Body of pancreas (tissue), 4 donors: ENCODE measurements at places on chromosomes 3 and 15.

DNA sequence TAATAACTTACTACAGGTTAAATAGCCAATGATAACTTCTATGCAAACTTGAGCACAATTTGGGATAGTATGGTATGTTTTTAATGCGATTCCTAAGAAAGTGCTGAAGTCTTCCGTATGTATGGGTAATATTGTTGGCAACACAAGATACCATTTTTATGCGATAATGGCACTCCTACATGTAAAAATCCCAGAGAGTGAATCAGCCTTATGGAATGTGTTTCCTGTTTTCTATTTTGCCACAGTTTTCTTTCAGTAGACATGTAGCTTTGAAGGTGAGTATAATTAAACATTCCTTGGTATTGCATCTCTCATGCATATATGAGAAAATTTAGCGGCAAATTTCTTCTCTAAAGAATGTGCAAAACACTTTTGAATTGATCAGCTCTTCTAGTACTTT lies 396.8 kb upstream of the AZI2 start:
- no peak for DNase-seq

GRCh38 chr3:31196881-31197364 lies 302.5 kb upstream of the GADL1 start:
- peak; percentile 19 for DNase-seq

GRCh38 chr3:171028025-171028778 lies 1.7 kb upstream of the SLC2A2 start:
- DNase-seq, result peak; percentile 49

DNA sequence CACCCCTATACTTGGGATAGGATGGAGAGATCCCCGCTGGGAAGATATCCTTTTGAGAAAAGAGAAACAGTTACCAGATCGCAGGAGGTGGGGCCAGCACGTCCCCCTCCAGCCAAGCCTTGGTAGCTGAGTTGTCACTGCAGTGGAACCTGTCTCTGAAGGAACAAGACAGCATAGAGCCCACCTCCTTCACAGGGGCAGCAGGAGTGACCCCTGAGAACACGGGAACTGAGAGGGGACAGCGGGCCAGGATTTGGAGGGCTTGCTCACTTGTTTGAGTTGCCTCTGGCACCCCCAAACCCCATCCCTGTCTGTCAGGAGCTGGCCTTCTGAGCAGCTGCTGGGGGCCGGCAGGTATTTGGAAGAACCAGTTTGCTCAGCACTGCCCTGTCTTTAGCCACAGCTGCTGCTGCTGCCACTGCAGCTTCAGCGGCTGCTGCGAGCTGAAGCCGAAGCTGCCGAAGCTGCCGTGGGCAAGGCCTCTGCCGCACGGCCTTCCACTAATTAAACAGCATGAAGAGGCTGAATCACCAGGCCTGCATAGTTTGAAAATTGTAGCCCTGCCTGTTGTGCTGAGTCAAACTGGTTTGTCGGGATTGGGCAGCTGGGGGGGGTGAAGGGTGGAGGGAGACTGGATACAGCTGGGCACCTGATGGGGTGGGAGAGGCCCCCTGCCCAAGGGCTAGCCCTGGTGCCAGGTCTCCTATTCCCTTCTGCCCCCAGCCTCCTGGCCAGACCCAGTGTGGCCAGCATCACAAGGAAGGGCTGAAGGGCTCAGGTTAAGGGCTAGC lies 4.0 kb downstream of the EPHB3 start:
- peak; percentile 86 for DNase-seq

GRCh38 chr3:13659221-13659969 lies 110.5 kb downstream of the FBLN2 start:
- no peak for DNase-seq

DNA sequence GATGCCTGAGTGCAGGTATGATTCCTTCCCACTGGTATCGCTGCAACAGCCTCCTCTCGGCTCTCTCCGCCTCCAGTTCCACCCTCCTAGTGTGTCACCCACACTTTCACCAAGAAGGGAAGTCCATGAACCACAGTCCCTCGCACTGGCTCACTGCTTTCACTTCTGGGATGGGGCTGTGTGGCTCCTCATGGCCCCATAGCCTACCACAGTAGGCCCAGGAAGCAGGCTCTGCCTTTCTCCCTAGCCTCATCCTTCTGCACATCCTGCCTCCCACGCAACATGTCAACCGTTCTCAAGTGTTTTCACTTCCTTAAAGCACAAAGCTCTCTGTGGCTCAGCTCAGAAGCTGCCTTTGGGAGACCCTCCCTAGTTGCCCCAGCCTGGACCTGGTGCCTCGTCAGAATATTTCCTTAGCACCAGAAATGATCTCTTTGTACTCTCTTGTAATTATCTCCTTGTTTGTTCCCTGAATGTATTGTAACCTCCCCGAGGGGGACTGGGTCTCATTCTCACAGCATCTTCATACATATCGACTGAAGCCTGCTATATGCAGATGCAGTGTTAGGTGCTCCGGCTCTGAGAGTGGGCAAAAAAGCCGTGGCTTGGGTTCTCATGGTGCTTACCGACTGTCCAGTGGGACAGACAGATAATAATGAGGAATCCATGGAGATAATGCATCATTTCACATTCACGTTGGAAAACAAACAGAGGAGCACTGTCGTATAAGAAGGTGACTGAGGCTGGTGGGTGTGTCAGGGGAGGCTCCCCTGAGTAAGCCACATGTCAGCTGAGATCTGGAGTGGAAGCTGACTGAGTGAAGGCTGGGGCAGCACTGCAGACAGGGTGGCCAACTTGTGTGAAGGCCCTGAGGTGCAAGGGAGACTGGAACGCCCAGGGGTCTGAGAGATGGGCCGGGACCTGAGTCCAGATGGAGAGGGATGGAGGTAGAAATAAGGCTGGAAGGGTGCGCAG lies 107.1 kb downstream of the DGKG start:
- DNase-seq, result no peak

DNA sequence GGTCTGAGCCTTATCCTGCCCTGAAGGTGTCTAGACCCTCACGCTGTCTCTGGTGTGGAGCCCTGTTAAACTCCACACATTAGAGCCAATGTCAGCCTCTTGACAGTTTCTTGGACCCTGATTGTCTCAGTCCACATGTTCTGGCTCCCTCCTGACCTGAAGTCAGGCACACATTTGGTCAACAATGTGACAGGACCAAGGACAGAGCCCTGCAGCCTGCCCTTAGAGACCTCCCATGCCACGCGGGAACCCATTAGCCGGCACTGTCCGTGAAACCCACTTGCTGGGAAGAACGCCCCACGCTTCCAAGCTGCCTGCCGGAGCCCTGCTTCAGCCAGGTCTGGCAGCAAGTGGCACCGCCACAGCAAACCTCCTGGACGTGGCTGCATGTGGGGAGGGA lies 162.7 kb upstream of the LINGO1 start:
- DNase-seq, result no peak

DNA sequence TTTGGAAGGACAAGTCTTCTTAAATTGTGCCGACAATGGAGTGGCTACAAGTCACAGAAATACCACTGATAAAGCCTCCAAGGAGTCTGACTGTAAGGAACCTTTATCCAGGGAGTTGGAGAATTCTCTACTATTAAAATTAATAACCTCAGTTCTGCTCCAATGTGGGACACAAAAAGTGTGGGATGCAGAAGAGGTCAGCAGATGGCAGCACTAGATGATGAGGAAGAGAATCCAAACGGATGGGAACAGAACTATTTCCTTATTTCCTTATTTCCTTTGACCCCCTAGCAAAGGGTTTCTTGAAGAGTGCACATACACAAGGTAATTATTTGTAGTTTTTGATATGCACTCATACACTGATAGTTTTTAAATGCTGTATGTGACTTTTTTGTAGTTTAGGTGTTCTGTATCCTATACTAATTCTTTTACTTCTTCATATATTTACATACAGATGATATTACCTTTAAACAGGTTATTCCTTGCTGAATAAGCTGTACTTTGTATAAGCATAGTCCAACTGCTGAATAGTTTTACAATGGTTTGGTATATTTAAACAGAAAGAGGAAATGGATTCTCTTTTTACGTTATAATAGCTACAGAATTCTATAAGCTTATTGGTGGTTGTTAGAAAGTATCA lies 25.6 kb upstream of the NLGN1 start:
- peak; percentile 31 for DNase-seq

- no peak for DNase-seq
These were observed 62.9 kb downstream of the RPLP1 start for GRCh38 chr15:69515508-69515907.

DNA sequence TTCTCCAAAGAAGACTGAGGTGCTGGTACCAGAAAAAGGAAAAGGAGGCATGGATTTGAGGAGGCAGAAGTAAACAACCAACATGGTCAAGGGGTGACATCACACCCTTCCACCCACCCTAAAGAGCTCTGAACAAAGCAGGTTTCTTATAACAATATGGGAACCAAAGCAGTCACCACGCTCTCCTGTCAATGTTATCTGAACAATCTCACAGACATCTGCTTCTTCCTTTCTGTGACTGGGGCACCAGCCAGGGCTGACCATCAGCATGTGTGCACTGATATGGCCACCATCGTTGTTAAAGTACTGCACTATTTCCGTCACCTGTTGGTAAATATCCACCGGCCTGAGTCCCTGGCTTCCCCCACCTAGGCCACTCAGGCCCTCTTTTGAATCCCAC lies 252.9 kb downstream of the SHQ1 start:
- DNase-seq, result no peak

DNA sequence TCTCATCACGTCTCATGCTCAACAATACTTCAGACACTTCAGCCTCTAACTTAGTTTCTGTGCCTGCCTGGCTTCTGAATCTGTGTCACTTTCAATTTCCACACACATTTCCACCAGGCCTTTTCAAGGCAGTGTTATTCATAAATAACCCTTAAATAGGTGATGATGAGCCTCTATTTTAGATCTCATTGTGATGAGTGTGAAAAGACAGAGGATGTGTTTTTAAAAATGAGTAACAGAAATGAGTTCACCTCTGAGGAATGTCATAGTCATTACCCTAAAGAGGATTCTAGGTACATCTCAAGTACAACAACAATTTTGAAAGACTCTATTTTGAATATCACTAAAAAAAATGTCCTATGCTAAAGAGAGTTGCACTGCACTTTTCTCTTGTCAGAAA lies 64.6 kb downstream of the STAC start:
- no peak for DNase-seq

DNA sequence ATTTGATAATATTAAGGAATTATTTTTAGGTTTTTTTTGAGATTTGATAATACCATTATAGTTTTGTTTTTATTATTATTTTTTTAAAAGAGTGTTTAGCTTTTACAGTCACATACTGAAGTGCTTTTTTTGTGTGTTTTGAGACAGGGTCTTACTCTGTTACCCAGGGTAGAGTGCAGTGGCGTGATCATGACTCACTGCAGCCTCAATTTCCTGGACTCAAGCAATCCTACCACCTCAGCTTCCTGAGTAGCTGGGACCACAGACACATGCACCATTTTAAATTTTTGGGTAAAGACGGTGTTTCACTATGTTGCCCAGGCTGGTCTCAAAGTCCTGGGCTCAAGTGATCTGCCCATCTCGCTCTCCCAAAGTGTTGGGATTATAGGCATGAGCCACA lies 73.0 kb downstream of the SUMF1 start:
- DNase-seq, result no peak

DNA sequence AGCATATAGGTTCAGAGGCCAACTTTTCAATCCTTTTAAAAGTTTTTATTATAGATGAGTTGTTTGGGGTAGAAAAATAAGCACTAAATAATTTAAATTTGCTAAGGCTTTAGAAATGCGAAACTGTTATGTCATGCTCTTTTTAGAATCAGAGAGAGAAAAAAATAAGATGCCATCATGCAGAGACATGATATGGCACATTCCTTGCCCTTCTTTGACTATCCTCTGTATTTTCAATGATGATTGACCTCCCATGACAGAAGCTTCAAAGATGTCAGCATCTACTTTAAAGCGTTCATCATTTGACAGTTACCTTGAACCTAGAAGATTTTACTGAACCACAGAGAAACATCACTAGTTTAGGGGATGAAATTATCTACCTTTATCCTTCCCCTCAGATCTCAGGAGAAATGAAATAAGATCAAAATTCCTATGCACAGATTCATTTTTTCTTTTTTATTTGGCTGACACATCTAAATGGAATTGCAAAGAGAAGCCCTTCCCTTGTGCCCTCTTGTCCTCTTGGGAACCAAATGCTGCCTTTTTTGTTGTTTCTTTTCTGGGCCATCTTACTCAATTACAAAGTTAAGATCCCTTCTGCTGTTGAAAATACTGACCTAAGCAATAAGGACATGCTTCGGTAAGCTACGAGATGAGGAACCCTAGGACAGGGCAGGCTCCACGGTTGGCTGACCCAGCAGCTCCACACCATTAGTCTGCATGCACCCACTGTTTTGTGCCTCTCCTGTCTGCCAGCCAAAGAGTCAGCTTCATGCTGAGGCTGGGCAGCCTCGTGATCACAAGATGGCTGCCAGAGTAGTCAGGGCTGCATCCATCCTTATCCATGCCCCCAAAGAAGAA lies 289.7 kb upstream of the TPM1 start:
- no peak for DNase-seq

DNA sequence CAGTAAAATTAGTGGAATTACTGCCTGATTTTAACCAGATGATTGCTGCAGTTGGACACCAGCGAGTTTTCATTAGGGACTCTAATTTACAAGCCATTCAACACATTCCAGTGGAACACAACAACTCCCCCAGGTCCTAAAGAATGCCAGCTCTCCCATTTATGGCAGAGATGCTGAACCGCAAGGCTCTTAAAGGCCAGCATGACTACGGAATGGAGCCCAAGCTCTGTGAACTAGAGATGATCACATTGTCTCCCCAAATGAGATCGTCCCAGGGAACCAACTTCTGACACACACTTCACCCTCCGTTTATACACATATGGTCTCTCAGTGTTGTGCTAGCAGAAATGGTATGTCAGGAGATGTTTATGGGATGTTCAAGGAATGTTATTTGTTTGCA lies 446.2 kb upstream of the NR2F2 start:
- DNase-seq, result no peak

DNA sequence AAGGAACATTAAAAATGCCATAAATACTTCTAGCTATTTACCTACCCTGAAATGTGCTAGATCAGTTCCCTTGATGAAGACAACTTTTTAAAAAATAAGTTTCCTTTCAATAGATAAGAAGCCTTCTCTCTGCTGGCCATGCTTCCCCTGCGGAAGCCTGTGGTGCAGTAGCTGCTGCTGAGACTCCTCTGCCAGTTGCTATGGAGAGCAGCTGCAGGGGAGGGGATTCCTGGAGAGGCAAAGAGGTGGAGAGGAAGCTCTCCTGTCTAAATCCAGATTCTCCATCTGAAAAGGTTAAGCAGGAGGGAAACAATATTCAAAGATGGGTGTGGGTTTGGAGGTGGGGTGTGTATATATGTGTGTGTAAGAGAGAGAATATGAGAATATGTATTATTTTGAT lies 69.8 kb upstream of the BFSP2 start:
- no peak for DNase-seq

- DNase-seq, result no peak
These were observed 25.4 kb downstream of the TGM4 start for GRCh38 chr3:44899683-44900367.

DNA sequence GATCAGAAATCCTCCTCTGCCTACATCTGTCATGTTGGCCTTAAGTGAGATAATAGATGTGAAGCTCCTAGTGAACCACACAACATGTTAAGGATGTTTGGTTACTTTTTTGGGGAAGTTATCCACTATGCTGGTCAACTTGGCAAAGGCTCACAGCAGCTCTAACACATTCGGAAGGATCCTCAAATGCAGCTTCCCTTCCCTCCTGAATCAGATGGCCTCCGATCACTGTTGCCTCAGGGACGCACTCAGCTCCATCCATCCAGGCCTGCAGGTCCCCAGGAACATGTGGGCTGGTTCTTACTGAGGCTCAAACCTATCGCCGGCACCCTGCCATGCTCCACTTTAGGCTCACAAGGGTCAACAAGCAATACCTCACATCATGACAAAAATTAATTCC lies 67.9 kb downstream of the CORO2B start:
- DNase-seq, result no peak
